Stomach (tissue), 19 donors: ENCODE measurements at places on chromosomes 2 and 18. TPM values are rescaled to one million over a fixed set of nuclear protein-coding genes. Genes with fewer than 3 reads are reported as not detected.

The MYO7B gene
- not detected for total RNA-seq

The TUBA3E gene
- total RNA-seq: not detected

The PPP1R1C gene
- total RNA-seq: not detected

DNA sequence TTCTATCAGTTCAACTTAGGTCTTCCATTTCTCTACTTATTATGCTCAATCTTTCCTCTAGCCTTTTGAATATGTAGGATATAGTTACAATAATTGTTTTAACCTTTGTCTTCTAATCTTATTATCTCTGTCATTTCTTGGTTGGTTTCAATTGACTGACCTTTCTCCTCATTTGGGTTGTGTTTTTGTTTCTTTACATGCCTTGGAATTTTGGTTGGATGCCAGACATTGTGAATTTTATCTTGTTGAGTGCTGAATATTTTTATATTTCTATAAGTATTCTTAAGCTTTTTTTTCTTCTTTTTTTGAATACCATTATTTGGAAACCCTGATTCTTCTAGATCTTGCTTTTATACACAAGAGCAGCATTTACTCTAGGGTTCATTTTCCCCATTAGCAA is 30.7 kb upstream of the TMEM247 start:
- no peak for DNase-seq
- H3K27ac ChIP-seq: no peak overlapping the region
- no peak overlapping the region for H3K4me3 ChIP-seq
- H3K36me3 ChIP-seq: no peaks in the 10 kb centered on the region
- no peaks in the 10 kb centered on the region for H3K27me3 ChIP-seq

GRCh38 chr2:42342061-42342794 is 18.8 kb downstream of the COX7A2L start:
- H3K27ac ChIP-seq: peak overlapping the region; percentile 54
- no peaks in the 10 kb centered on the region for H3K27me3 ChIP-seq
- peak; percentile 35 for DNase-seq
- no peak overlapping the region for H3K4me3 ChIP-seq
- H3K36me3 ChIP-seq: peaks cover 59% of the 10 kb centered on the region
- H3K4me1 ChIP-seq: peaks cover 14% of the 10 kb centered on the region

The RIT2 gene
- not detected for total RNA-seq

DNA sequence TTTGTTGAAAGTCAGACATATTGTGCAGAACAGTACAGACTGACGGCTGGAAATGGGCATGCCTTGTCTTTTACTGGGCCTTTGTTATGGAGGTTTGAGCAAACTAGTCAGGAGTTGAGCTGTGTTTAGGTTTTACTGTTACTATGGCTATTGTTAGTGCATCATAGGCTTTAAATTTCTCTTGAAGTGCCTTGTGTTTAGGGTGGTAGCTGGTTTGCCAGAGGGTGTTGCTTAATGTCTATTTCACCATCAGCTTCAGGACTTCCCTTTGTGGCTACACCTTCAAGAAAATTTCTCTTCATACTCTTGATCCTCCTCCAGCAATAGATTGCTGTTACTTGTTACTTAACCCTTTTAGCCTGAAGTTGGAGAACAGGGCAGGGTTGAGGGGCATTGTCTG is 104.6 kb downstream of the CAPN13 start:
- H3K4me1 ChIP-seq: peaks cover 7% of the 10 kb centered on the region
- H3K36me3 ChIP-seq: no peaks in the 10 kb centered on the region
- no peak overlapping the region for H3K4me3 ChIP-seq
- DNase-seq: no peak

DNA sequence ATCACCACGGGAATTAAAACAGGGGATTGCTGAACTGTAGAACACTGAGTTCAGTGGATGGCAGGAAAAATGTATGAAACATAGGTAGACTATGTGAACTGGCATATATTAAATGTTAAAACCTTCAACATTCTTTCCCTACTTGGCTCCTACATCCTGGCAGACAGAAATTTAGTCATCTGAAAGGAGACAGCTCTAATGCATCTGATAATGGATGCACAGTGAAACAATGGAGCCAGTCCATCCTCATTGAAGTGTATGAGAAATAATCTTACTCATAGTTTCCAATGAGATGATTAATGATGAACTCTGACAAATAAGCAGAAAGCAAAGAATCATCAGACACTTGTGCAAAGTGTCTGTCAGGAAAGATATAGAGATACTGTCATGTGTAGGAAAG is 1629.7 kb upstream of the TMEFF2 start:
- H3K36me3 ChIP-seq: no peaks in the 10 kb centered on the region
- no peak for DNase-seq
- no peak overlapping the region for H3K27ac ChIP-seq
- no peaks in the 10 kb centered on the region for H3K27me3 ChIP-seq
- H3K4me1 ChIP-seq: no peaks in the 10 kb centered on the region
- H3K4me3 ChIP-seq: no peak overlapping the region

DNA sequence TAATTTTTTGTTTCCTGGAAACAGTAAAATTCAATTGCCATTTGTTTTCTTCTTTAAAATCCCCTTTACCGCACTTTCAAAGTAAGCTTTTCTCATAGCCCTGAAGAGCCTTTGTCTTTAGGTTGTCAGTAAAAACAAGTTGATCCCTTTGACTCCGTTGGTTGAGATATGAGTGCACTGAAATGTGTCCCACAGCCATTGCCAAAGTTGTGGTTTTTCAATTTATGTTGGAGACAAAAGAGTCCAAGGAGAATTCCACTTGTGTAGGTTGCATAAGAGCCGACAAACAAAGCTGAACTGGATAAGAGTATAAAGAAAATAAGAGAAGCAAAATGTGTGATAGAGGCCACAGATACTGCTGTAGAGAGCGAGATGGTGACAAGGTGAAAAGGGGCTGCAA is 26.1 kb upstream of the HNMT start:
- H3K36me3 ChIP-seq: no peaks in the 10 kb centered on the region
- peaks cover 9% of the 10 kb centered on the region for H3K4me1 ChIP-seq
- H3K27ac ChIP-seq: no peak overlapping the region
- DNase-seq: no peak
- H3K27me3 ChIP-seq: no peaks in the 10 kb centered on the region
- H3K4me3 ChIP-seq: no peak overlapping the region

The AGFG1 gene
- 69.8 TPM for total RNA-seq

- no peak for DNase-seq
- no peaks in the 10 kb centered on the region for H3K4me1 ChIP-seq
- no peak overlapping the region for H3K4me3 ChIP-seq
- no peaks in the 10 kb centered on the region for H3K27me3 ChIP-seq
- H3K36me3 ChIP-seq: no peaks in the 10 kb centered on the region
Observed at GRCh38 chr18:38966841-38967240, 1401.2 kb upstream of the CELF4 start.

DNA sequence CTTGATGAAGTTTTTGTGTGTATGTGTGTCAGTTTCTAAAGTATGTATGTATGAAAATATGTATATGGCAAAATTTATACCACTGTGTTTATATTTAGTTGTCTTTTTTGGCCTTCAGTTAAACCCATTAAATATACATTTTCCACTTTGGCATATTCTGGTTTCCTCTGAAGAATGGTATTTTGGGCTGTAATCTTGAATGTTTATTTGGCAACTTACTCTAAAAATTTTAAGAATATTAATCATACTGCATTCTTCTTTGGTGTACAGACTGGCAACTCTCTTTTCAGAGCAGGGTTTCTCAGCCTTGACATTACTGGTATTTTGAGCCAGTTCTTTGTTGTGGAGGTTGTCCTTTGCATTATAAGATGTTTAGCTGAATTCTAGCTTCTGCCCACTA is 27.9 kb upstream of the CCBE1 start:
- H3K36me3 ChIP-seq: no peaks in the 10 kb centered on the region
- no peaks in the 10 kb centered on the region for H3K4me1 ChIP-seq
- no peak overlapping the region for H3K27ac ChIP-seq
- no peaks in the 10 kb centered on the region for H3K27me3 ChIP-seq
- no peak overlapping the region for H3K4me3 ChIP-seq

- H3K36me3 ChIP-seq: no peaks in the 10 kb centered on the region
- H3K4me1 ChIP-seq: no peaks in the 10 kb centered on the region
- peaks cover 5% of the 10 kb centered on the region for H3K27me3 ChIP-seq
- DNase-seq: no peak
Observed at GRCh38 chr2:96993367-96993766, 7.0 kb upstream of the FAM178B start.

- DNase-seq: no peak
- H3K4me1 ChIP-seq: no peaks in the 10 kb centered on the region
- H3K27me3 ChIP-seq: no peaks in the 10 kb centered on the region
- H3K4me3 ChIP-seq: no peak overlapping the region
- no peaks in the 10 kb centered on the region for H3K36me3 ChIP-seq
- H3K27ac ChIP-seq: no peak overlapping the region
Observed at GRCh38 chr2:205556841-205557539, 125.3 kb upstream of the NRP2 start.

DNA sequence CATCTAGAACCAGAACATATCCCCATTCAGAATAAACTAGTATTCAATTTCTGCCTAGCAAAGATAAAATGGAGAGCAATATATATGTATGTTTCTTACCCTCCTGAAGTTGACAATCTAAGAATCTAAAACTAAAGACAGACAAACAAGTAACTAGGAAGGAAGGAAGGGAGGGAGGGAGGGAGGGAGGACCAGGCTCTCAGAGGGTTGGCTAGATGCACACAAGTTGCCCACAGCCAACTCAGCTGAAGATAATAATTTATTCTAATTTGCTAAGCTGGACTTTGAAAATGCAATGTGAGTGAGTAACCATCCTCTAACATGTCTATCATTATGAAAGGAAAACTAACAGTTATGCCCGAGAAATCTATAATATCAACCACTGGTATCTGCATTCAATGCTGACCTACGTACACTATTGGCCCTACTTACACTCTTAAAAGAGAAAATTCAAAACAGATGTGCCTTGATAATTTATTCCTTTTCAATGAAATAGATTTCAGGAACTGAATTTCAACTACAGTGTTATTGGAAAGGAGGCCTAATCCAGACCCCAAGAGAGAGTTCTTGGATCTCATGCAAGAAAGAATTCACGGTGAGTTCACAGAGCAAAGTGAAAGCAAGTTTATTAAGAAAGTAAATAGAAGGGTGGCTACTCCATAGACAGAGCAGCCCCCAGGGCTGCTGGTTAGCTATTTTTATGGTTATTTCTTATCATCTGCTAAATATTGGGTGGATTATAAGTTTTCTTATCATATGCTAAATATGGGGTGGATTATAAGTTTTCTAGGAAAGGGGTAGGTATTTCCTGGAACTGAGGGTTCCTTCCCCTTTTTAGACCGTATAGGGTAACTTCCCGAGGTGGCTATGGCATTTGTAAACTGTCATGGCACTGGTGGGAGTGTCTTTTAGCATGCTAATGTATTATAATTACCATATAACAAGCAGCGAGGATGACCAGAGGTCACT is 288.5 kb upstream of the SLC39A10 start:
- H3K27ac ChIP-seq: no peak overlapping the region
- no peak overlapping the region for H3K4me3 ChIP-seq
- no peak for DNase-seq
- no peaks in the 10 kb centered on the region for H3K4me1 ChIP-seq

DNA sequence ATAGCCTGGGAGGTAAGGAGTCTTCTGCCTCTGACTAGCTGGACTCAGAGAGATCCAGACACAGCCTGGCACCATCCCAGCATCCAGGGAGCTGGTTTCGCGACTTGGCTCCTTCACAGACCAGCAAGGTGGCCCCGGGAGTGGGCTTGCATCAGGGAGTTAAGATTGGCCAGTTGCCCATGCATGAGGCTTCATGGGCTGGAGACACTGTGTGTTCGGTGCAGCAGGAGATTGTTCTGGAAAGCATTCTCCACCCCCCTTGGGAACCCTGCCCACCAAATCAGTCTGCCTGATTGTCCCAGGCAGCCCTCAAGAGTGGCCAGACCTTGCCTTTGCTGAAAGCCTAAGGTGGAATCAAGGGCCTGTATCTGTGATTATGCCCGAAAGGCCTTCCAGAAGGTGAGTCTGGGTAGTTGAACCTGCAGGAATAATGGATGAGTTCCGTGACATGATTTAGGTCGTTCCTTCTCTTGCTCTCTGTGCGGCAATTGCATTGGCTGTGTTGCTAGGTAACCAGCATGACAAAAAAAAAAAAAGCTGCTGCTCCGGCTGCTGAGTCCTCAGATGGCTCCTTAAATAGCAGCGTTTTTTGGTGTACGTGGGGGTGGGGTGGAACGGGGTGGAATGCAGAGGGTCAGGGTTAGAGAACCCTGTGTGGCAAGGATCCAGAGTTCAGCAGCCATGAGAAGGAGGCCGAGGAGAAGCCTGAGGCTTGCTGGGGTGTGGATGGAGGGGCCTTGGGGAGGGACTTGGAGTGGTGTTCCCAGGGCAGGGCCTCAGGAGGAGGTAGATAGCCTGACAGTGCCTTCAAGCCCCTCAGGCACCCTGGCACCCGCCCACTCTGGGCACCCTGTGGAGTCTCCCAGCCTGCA is 93.0 kb upstream of the MCFD2 start:
- no peak overlapping the region for H3K4me3 ChIP-seq
- H3K36me3 ChIP-seq: peaks cover 56% of the 10 kb centered on the region
- peak overlapping the region; percentile 75 for H3K27ac ChIP-seq
- no peaks in the 10 kb centered on the region for H3K27me3 ChIP-seq
- peaks cover 8% of the 10 kb centered on the region for H3K4me1 ChIP-seq
- no peak for DNase-seq

DNA sequence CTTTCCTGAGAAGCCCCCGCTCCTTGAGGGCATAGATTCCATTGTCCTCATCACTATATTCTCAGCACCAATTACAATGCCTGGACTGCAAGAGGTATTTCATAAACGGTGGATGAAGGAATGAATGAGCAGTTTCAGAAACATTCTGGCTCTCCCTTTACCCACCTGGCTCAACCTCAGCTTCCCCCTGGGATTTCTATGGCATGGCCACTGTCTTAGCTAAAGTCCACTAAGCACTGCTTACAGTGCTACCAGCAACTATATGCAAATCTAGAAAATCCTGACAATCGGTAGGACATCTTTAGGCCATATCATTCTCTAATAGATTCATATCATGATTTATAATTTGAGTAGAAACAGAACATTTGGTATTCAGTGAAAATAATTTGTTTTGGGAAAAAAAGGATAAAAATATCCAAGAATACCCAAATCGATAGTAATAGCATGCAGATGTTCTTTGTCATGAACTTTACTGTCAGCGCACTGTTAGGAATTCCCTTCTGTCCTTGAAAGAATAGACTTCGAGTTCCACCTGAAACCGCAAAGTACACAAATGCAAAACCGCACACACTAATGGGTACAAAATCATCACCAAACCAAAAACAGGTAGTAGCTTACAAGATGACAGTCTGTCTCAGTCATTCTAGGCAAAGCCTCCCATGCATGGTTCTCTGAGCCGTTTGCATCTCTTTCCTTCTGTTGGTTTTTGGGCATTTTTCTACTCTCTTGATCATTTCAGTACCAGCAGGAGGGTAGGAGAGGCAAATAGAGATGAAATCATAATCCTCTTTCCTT is 303.6 kb upstream of the ID2 start:
- DNase-seq: no peak
- no peak overlapping the region for H3K4me3 ChIP-seq
- no peak overlapping the region for H3K27ac ChIP-seq
- H3K36me3 ChIP-seq: no peaks in the 10 kb centered on the region
- H3K4me1 ChIP-seq: no peaks in the 10 kb centered on the region

DNA sequence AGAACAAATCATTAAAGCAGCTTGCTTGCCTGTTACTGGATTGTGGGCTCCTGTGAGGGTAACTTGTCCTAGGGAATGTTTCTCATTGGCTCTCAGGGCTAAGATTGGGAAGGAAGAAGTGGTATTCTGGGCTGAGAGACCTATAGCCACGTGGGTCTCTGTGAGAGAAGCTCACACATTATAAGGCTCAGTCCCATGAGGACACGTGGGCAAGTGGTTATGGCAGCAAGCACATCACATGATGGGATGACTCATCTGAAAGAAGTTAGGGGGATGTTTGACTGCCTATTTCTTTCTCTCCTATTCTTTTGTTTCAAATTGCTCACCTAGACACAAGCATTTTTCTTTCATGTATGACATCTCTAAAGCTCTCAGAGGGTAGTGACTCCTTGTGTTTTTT is 418.0 kb upstream of the ST6GAL2 start:
- H3K27ac ChIP-seq: no peak overlapping the region
- H3K36me3 ChIP-seq: no peaks in the 10 kb centered on the region
- no peak for DNase-seq
- H3K4me1 ChIP-seq: no peaks in the 10 kb centered on the region
- no peak overlapping the region for H3K4me3 ChIP-seq
